ENCODE measurements at places on chromosomes 11 and 22.

DNA sequence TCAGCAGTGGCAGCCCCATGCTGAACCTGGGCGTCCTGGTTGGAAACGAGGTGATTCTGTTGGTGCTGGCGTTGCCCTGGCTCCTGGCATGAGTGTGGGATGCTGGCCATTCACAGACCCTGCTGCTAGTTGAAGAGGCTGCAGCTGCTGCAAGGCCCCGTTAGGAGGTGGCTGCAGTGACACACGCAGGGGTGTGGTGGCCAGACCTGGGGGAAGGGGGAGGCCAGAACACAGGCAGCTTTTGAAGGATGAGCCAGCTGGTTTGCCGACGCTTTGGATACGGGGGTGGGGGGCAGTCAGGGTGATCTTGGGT, 77.2 kb downstream of the MORC2 start:
- no peak for DNase-seq

GRCh38 chr11:16911186-16911585, 103.0 kb downstream of the PLEKHA7 start:
- no peak for DNase-seq

DNA sequence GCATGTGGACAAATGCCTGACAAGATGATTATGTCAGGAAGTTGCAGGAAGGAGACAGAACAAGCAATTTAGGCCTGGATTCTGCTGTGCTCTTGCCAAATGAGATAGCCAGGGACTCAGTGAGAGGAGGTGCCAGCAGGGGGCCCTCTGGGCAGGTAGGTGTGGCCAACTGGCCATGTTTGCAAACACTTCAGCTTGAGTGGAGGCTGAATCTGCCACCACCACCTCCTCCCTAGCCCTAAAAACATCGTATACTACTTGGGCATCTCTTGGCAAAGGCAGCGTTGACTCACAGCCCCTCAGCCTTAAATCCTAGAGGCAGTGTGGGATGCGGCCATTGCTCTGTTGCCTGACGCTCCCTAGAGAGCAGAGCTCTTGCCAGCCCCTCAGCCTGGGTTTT, 95.1 kb upstream of the PLET1 start:
- peak; percentile 3 for DNase-seq

DNA sequence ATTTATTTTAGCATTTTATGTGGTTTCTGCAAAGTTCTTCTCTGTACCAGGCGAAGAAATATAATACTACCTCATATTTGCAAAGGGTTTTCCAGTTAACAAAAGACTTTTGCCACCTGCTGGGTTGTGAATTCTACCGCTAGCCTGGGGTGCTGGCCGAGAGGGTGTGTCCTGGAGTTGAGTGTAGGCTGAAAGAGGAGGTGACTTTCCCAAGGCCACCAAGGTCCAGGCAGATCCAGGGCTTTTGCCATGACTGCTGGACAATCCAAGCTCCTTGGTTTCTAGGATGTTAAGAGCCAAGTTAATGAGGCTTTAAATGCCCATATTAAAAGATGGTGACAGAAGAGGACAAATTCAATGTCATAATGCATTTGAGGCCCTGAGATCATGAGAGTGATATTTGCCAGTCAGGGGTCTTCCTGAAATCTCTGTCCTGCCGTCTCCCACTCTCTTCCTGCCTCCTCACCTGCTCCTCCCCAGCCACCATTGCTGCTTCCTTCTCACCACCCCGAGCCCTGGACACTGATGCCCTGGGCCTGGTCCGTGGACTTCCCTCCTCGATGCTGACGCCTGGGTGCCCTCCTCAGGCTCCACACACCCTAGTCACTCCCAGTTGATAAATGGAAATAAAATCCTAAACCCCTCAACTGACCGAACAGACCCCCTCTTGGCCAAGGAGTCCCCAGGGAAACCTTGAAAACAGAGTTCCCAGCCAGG, 825.6 kb downstream of the TBC1D22A start:
- no peak for DNase-seq

GRCh38 chr11:31355817-31356216, 13.7 kb downstream of the DCDC1 start:
- DNase-seq = no peak

- DNase-seq = no peak
Measured at GRCh38 chr11:108034952-108035351, 26.3 kb downstream of the CUL5 start.
